CD14-positive monocyte (primary cell): ENCODE measurements at places on chromosomes 5 and 9. TPM values are rescaled to one million over a fixed set of nuclear protein-coding genes. Genes with fewer than 3 reads are reported as not detected.

INSYN2B gene
- polyA plus RNA-seq: not detected in 2 replicates

C9orf50 gene
- polyA plus RNA-seq: not detected in 2 replicates

SPATA9 gene
- not detected for polyA plus RNA-seq

- no peak for DNase-seq
Observed at GRCh38 chr9:27421577-27421976, 102.5 kb upstream of the IFNK start.
